ENCODE measurements at places on chromosomes 12 and 14. TPM values are rescaled to one million over a fixed set of nuclear protein-coding genes. Genes with fewer than 3 reads are reported as not detected.

The TTC6 gene
- total RNA-seq, result 0.38 TPM

The TCL1A gene
- not detected for total RNA-seq

The YY1 gene
- total RNA-seq, result 83.3 TPM

The LRTM2 gene
- total RNA-seq, result not detected

The ZDHHC22 gene
- 0.37 TPM for total RNA-seq

The PLEKHG7 gene
- total RNA-seq, result 0.02 TPM

The IRAK3 gene
- 0.09 TPM for total RNA-seq

The FAM181A gene
- not detected for total RNA-seq

The PSMC6 gene
- 88.7 TPM for total RNA-seq

The PPM1H gene
- total RNA-seq, result 7.0 TPM

The VWF gene
- 0.34 TPM for total RNA-seq

The KCNH3 gene
- total RNA-seq, result 2.8 TPM

The AJUBA gene
- 38.1 TPM for total RNA-seq

The TOMM20L gene
- not detected for total RNA-seq

The TRMT61A gene
- total RNA-seq, result 29.8 TPM

The KCNMB4 gene
- 0.18 TPM for total RNA-seq

The SAMD15 gene
- total RNA-seq, result 2.6 TPM

The ANKRD33 gene
- total RNA-seq, result 0.08 TPM

The ENTPD5 gene
- total RNA-seq, result 6.7 TPM

The STXBP6 gene
- 2.2 TPM for total RNA-seq

The LMNTD1 gene
- total RNA-seq, result not detected

The DAO gene
- not detected for total RNA-seq

The OR6C65 gene
- not detected for total RNA-seq

The GSG1 gene
- 0.21 TPM for total RNA-seq

The AHNAK2 gene
- total RNA-seq, result 178 TPM

The GLIPR1 gene
- 30.2 TPM for total RNA-seq

The CLEC9A gene
- total RNA-seq, result not detected

The JKAMP gene
- 83.5 TPM for total RNA-seq

The NUDT4 gene
- 30.3 TPM for total RNA-seq

The ORAI1 gene
- total RNA-seq, result 46.5 TPM

The SLC35F4 gene
- not detected for total RNA-seq

The PPM1A gene
- 37.2 TPM for total RNA-seq

The TDRD9 gene
- total RNA-seq, result not detected

The FGD4 gene
- 1.4 TPM for total RNA-seq

The KRT73 gene
- total RNA-seq, result not detected

The KRT72 gene
- total RNA-seq, result not detected

The C1QL4 gene
- total RNA-seq, result 3.4 TPM

The PROX2 gene
- not detected for total RNA-seq

The GLIPR1L1 gene
- not detected for total RNA-seq

The TAS2R30 gene
- total RNA-seq, result not detected

The GZMH gene
- not detected for total RNA-seq

The FAM90A1 gene
- 0.07 TPM for total RNA-seq

The PLEKHD1 gene
- total RNA-seq, result 0.03 TPM

The LRIG3 gene
- 6.2 TPM for total RNA-seq

The CFAP54 gene
- total RNA-seq, result 1.6 TPM

The CYP46A1 gene
- 0.14 TPM for total RNA-seq

The JPH4 gene
- total RNA-seq, result not detected

The GLT8D2 gene
- total RNA-seq, result 0.28 TPM

The UBC gene
- total RNA-seq, result 1,077 TPM

The STYX gene
- 5.0 TPM for total RNA-seq

Data from A549 treated with CpdA at 1 μM for 4 hours (cell line).